ENCODE measurements at places on chromosomes 6 and 20.

GRCh38 chr20:58518896-58519593, 3.8 kb upstream of the APCDD1L start:
- DNase-seq, result no peak

GRCh38 chr6:33620158-33620855, 815 bp upstream of the ITPR3 start:
- no peak for DNase-seq

- no peak for DNase-seq
Measured at GRCh38 chr6:132972971-132973370, 158.6 kb downstream of the RPS12 start.

DNA sequence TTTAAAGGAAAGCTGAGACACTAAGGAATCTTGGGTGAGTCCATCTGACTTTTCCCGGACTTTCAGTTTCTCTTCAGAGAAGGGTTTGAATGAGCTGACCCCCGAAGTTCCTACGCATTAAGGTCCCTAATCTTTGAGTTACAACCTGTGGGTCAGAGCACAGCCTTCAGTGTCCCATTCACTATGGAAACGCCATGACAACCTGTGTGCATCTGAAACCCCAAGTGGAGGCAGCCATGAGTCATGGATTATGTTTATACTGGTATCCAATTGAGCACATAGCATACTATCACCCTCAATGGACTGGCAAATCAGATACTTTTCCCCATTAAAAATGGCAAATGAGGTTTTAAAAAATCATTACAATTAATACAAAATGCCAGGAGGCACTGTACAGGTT, 11.4 kb downstream of the MYLK4 start:
- no peak for DNase-seq

DNA sequence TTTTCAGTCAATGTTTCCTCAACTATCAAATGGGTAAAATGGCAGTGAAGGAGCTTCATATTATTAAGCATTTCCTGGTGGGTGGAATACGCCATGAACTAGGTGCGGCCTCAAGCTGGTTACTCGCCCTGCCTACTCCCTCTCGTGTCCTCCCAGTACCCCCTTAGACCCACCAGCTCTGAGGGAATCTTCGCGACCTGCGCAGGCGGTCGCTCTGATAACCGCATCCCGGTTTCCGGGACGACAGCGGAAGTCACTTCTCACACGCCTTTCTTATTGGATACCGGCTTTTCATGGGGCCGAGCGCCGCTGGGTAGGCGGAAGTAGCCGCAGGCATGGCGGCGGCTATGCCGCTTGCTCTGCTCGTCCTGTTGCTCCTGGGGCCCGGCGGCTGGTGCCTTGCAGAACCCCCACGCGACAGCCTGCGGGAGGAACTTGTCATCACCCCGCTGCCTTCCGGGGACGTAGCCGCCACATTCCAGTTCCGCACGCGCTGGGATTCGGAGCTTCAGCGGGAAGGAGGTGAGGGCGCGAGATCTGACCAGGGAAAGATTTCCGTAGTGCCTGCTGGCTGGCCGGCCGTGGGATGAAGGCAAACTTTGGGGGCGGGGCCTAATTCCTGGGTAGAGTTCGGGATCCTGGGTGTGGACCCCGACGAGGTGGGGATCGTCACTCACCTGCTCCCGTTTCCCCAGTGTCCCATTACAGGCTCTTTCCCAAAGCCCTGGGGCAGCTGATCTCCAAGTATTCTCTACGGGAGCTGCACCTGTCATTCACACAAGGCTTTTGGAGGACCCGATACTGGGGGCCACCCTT, at the start of gene PIGT:
Gene PIGT, plus strand, starts transcription at position 320 of the 816 bp plus-strand sequence. Its CDS starts 16 bp downstream, at position 336.
- DNase-seq, result peak; percentile 90

DNA sequence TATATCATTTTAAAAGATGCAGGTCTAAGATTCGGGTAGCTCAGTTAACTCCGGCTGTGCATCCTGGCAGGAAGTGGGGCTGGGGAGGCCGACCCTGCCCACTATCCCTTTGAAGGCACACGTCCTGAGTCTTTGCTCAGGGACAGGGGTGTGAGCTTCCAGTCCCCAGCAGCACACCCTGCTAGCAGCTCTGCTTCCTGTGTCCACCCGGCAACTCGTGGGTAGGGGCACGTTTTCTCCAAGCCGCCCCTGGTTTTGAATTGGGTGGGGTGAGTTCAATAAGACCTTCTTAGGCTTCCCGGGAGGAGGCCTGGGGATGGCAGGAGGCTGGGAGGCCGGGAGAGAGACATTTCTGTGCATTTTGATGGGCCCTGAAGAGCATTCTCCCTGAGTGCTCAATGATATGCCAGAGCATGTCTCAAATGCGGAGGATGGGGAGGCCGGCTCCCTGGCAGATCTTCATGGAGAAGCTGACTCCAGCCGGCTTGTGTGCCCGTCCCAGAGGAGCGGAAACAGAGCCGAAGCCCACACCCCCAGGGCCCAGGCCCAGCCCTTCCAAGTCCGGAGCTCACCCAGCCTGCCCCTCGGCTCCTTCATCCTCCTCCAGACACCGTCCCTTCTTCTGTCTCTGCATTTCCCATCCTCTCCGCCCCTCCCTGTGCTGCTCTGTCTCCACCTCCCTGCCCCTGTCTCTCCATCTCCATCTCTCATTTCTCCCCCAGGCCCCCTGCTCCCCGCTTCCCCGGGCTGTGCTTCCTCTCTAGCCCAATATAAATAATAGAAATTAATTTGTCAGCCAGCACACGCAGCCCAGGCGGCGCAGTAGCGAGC, 36.3 kb upstream of the ZFAND3 start:
- peak; percentile 43 for DNase-seq

DNA sequence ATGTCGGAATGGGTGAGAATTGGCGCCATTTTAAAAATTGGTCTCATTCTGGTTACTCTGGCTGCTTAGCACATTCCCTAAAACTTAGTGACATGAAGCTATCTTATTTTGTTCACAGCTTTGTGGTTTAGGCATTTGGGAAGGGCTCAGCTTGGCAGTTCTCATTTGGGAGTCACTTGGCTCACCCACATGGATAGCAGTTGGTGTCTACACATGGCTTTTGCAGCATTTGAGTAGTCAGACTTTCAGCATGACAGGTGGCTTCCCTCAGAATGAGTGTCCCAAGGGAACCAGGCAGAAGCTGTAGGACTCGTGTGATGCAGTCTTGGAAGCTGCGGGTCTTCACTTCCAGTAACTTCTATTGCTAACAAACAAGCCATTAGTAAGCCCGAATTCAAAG, 64.6 kb downstream of the UST start:
- DNase-seq, result no peak

- DNase-seq, result no peak
Measured at GRCh38 chr6:30493643-30494250, 4.4 kb downstream of the HLA-E start.

DNA sequence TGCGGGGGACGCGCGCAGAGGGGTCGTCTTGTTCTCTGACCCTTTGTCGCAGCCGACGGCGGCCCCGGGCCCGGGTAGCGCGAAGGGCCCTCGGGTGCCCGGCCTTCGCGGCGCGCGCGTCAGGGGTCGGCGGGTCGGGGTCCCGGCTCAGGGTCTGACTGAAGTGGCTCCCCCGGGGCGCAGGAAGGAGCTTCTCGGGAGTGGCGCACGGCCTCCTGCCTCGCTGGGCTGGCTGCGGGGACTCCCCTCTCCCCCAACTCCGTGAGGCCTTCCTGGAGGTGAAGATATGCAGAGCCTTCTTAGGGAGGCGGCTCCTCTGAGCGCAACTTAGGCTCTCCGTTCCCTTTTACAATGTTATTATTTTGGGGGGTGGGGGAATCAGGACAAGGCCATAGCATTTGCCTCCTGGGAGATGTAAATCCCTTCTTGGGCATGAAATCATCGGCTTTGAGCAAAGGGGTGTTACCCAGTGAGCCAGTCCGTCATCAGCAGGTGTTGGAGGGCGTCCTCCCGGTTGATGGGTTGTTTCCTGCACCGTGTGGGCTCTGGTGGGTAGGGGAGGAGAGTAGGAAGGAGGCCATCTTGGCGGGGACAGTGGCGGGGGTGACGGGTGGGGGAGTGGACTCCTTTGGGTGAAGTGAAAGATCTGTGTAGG, 523 bp downstream of the CDS2 start:
- peak; percentile 52 for DNase-seq

GRCh38 chr6:91242614-91242949, 655.7 kb upstream of the MAP3K7 start:
- no peak for DNase-seq

DNA sequence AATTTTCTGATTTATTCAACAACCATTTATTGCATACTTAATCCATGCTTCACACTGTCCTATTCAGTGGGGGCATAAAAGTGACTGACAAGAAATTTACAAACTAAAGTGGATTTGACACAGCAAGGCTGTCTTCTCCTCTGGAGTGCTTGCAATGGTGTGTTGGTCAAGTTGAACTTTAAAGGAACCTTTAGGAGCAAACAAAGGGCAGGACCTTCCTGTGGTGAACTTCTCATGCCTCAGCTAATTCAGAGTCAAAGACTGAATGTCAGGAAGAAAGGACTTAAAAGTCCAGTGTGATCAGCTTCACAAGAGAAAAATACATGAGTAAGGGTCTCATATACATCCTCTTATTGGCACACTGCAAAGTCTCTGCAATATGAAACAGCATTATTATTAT, 60.8 kb upstream of the TENT5A start:
- DNase-seq, result no peak

- no peak for DNase-seq
Measured at GRCh38 chr20:57501461-57502335, 23.2 kb downstream of the CTCFL start.

DNA sequence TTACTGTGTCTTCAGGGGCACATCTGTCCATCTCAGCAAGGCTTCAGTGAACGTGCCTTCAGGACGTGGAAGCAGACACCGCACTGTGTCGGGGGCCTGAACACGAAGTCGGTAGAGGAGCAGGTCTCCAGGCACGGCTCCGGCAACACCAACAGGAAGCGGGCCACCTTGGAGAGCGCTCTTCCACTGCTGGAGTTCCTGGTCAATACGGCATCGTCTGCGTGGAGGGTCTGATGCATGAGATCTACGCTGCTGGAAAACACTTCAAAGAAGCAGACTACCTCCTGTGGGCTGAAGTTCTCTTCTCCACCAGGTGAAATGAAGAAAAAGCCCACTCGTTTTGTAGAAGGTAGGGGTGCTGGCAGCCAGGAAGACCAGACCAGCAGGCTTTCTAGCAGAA, 69.3 kb upstream of the SLCO4A1 start:
- no peak for DNase-seq

DNA sequence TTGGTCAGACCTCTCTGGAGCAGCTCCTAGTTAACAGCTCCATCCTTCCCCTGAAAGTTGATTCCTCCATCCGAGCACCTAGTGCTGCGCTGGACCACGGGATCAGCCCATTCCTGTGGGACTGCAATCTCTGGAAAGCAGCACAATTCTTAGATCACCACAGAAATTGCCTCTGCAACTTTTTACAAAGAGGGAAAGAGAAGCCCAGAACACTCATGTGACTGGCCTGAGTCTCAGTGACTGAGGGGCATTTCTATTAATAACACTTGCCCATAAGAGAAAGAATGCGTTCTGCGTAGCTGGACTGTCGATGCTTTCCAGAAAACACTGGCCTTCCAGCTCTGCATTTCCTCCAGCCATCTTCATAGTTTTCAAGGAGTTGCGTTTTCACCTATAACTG, 18.3 kb downstream of the MPC1 start:
- DNase-seq, result no peak

DNA sequence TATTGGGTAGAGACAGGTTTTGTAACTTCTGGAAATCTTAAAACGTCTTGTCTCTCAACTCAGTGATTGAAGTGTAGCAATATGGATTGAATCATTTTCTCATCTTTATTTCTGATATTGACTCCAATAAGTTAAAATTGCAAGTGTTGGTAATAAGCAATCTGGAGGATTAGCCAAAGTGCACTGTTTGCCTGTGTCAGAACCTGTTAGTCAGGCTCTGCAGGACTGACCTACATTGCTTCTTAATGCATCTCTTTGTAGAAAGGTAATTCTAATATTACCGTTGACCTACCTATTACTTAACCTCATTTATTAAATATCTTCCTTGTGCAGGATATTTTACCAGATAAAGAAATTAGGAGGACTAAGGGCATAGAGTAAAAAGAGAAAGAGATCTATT, 484.0 kb upstream of the CITED2 start:
- no peak for DNase-seq

DNA sequence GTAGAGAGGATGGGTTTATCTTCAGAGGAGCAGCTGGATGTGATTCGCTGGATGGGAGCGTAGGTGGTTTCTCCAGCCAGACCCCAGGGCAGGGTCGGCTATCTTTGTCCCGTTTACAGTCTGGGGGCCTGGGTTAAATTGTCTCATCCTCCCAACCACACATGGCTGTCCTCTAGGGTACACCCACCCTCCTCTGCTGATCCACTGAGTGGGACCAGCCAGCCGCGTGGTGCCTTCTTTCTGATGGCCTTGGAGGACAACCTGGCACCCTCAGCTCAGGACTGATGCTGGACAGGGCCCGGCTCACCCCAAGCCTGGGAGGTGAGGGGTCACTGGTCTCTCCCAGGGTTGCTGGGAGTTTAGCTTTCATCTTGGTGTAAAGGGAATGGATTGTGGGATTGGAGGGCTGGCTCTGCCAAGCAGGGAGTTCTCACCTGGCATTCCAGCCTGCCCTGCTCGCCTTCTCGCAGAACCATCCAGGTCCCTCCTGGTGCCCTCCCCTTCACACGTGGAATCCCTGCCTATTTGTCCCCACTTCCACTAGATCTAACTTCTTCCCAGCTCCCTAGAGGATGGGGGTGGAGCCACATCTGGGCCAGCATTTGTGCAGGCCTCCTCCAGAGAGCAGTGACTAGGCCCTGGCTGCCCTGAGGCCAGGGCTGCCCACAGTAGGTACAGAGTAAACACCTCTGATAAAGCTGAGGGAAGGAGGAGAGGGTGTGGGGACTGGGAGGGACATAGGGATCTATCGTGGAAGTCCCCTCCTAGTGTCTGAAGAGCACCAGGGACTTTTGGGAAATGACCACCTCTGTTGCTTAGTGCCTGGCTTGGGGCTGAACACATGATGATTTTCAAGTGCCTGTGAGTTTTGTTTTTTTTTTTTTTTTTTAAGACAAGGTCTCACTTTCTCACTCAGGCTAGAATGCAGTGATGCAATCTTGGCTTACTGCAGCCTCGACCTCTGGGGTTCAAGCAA, 1.6 kb downstream of the ITPR3 start:
- no peak for DNase-seq

- DNase-seq, result no peak
Measured at GRCh38 chr6:167968091-167968490, 29.4 kb upstream of the KIF25 start.

- DNase-seq, result no peak
Measured at GRCh38 chr6:162637317-162637716, 90.2 kb downstream of the PRKN start.
